NCI-H1930 (cell line): ENCODE measurements at places on chromosomes 2 and 18.

DNA sequence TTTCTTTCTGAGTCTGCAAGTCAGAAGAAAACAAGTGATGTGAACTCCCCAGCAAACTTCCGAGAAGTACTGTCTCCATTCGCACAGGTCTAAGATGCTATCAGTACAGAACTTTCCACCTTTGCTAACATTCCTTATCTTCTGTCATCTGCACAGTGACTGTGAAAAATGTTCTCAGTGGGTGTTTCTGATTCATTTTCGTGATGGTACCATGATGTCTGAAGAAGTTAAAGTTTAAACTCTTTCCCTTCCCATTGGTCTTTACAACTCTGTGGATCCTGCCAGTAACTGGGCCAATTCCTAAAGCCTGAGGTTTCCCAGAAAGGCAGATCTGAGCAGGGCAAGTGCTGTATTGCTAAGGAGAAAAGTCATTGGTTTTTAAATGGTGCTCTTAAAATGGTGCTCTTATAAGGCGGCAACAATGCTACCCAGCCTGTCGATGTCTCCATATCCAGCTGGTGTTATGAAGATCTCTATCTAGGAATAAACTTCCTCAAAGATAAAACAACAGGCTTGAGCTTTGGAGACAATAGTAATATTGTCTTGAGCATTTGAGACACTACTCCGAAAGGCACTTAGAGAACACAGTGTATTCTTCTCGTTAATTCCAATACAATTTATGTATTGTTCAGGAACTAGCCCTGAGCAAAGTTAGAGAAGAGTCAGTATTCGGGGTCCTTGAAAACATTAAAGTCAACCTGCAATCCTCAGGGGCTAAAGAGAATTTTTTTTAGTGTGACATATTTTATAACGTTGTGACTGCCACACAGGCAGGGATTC, 232.3 kb downstream of the OSR1 start:
- no peak for DNase-seq

DNA sequence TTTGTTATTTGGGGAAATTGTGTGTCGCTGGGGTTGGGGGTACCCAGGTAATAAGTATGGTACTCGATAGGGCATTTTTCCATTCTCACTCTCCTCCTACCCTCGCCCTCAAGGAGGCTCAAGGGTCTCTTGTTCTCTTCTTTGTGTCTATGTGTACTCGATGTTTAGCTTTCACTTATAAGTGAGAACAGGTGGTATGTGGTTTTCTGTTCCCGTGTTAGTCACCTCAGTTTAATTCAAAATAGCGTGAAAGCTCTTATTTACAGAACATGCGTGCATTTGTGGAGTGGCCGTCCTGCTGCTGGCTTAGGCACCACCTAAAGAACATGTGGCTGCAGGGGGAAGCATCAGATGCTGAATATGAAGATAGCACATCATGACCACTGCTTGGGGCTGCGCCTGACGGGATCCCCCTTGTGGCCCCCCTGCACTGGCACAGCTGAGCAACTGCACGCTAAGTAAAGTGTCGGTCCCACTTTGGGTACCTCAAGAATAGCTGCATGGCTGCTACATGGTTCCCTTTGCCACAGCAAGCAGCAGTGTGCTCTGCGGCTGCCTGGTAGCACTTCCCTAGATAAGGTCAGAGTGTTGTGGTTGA, 569.0 kb downstream of the DCDC2C start:
- no peak for DNase-seq

GRCh38 chr2:203880557-203881125, 13.1 kb downstream of the CTLA4 start:
- DNase-seq: no peak

GRCh38 chr2:21939967-21940366, 816.2 kb downstream of the TDRD15 start:
- DNase-seq: no peak

DNA sequence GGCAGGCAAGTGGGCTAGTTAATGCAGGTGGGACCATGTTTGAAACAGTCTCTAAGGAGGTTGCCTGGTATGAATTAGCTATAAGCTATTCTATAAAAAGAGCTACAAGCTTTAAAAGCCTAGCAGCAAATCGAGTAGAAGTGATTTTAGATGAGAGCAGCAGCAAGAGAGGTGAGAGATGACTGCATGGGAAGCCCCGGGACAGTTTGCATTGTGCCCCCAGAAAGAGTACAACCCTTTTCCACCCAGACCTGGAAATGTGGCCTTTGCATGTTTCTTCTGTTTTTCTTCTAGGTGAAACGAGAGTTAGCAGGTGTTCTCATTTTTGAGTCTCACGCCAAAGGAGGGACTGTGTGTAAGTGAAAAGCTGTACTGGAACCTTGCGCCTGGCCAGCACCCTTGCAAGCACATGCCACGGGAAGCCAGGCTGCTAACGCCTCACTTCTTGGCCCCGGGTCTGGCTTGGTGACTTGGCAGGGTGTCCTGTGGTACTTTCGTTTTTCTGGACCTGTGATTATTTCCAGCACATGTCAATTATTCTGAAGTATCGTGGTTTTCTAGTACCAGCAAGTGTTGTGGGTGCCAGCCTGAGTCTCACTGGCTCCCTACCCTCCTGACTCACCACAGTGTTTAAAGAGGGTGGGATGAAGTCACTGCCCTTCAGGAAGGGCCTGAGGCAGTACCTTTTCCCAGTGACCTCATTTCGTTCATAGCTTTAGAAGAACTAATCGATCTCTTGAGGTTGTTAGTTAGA, 90.3 kb upstream of the MAP3K20 start:
- no peak for DNase-seq

DNA sequence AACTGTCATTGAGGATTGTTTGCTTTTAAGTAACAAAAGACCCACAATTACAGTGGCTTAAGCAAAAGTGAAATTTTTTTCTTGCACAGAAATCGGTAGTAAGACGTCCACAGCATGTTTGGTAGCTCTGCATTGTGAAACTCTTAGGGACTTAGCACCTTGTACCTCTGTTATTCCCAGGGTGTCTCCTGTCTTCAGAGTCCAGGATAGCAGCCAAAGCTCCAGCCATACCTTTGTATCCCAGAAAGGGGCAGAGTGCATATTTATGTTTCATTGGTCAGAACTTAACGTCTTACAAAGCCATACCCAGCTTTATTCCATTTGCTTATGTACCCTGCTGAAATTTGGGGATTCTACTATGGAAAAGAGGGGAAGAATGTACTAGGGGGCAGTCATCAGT, 32.8 kb downstream of the RMND5A start:
- no peak for DNase-seq

DNA sequence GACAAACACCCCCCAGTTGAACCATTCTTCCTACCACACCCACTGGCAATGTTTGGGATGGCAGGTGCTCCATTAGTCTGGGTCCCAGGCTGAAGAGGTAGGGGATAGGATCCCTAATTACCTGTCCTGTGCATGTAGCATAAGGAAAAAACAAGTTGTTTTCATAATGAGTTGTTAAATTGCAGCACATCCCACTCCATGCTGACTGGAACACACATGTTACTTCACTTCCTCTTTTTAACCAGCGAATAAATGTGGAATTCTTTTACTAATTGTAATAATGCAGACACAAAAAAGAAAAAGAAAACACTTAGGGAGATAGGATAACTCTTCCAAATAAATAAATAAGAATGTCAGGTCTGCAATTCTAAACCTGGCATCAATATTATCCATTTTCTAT, 11.8 kb upstream of the CBLN2 start:
- DNase-seq: no peak

GRCh38 chr2:207716056-207716455, 4.6 kb downstream of the CCNYL1 start:
- DNase-seq: no peak

DNA sequence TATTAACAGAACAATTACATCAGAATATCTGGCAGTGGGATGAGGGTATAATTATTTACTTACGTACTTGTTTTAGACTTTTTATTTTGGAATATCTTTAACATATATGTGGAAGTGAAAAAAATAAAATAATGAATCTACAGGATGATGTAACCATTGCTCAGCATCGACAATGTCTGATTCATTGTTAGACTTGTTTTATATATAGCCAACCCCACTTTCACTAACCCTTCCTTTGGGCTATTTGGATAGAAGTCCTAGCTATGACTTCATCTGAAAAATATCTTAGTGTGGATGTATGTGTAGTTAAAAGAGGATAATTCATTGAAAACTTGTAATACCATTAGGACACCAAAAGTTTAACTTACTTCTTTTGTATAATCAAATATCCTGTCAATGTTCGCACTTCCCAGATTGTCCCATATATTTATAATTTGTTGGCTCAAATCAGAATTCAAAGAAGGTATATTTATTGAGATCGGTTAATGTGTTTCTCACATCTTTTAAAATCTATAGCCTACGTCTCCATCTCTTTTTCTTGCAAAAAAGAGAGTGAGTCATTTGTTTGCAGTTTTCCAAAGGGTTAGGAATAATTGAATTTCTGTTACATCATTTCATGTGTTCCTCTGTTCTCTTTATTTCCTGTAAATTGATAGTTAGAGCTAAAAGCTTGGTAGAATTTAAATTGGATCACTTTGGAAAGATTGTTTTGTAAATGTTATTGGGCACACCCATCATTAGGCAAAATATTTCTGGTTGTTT, 506.1 kb upstream of the FAM98A start:
- no peak for DNase-seq

GRCh38 chr18:79375441-79376154, 20.1 kb upstream of the NFATC1 start:
- no peak for DNase-seq

GRCh38 chr2:161943011-161943410, 131.0 kb downstream of the DPP4 start:
- no peak for DNase-seq

DNA sequence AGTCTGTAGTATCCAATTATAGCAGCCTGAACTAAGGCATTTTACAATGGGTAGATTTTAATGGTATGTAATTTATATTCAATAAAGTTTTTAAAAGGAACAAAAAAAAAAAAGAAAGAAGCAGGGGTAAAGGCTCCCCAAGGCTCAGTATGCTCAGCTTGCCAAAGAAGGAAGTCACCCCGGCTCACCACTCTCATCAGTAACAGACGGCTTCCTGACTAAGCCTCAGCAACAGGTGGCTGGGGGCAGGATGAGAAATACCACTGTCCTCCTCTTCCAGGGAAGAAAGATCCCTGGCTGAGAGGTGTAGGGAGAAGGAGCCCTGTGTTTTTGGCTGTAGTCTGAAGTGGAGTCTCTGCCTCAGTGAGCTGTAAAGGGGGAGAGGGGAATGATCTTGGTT, 121.2 kb downstream of the ARHGEF4 start:
- DNase-seq: no peak

DNA sequence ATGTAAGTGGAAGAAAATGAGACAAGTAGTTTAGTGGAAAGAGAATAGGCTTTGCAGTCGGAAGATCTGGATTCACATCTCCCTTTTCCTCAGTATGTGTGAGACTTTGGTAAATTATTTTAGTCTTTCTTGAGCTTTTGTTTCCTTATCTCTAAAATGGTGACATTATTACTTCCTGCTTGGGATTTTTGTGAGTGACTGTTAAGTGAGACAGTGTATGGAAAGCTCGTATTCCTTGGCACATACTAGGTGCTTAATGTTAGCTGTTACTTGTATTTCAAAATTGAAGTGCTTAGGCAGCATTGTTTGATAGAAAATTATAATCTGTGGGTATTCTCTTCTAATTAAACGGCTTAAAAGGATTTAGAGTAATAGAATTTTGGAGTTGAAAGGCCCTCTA, 2.0 kb downstream of the ZNF638 start:
- DNase-seq: no peak

DNA sequence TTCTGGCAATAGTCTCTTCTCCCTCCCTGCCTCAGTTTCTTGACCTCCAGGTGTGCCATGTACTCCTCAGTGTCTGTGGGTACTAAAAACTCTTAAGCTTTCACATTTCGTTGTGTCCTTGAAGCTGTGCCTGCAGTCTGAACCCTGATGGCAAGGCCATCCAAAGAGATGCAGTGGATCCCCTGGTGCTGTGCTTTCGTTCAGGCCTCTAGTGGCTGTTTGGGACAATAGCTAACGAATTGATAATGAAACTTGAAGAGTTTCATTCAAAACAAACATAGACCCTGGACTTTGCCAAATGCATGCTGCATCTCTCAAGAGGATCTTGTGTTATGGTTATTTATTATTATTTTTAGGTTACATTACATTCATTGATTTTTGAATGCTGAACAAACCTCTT, 523.1 kb upstream of the FSIP2 start:
- DNase-seq: no peak

DNA sequence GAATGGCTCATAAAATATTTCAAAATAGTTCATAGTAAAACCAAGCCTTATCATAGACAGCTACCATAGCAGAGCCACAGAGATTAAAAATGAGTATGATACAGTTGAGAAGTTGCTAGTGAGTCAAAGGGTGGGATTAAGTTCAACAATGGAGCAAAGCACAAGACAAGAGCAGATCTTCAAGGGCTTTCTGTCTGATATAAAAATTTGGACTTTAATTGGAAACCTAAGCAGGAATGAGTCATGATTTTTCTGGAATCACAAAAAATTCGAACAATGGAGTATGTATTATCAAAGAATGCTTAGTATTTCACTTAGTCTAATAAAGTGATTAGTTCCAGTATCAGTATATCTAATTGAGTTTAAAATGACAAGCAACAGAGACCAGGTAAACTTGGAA, 487.3 kb upstream of the NETO1 start:
- no peak for DNase-seq

GRCh38 chr2:12141618-12142258, 395.3 kb downstream of the LPIN1 start:
- no peak for DNase-seq

DNA sequence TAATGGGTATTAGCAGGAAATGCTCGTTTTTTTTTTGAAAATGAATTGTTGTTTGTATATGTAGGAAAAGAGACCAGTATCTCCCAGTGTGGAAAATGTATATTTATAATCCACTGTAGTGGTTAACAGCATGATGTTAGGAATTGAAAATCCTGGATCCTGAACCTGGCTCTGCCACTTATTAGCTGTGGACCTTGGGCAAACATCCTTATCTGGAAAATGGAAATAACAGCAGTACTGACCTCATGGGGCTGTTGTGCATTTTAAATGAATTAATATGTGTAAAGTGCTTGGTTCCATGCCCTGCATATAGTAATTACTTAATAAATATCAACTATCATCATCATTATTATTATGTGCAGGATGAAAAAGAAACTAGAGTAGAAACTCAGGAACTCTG, 251.3 kb downstream of the CDCA7 start:
- no peak for DNase-seq

- no peak for DNase-seq
These were observed 246.7 kb downstream of the SMAD2 start for GRCh38 chr18:47683774-47684173.

- no peak for DNase-seq
These were observed 508.9 kb upstream of the MYT1L start for GRCh38 chr2:2839782-2840531.

DNA sequence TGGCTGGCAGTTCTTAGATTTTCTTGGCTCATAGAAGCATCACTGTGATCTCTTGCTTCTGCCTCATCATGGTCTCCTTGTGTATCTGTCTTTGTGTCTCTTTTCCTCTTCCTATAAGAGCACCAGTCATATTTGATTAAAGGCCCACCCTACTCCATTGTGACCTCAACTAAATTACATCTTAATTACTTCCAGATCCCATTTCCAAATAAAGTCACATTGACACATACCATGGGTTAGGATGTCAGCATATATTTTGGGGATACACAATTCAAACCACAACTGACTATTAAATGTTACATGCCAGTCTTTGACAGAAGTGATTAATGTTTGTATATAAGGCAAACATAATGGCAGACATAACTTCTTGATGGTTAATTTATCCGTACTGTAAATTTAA, 27.3 kb upstream of the TMX3 start:
- no peak for DNase-seq
